ENCODE measurements at places on chromosomes 1 and 21.

DNA sequence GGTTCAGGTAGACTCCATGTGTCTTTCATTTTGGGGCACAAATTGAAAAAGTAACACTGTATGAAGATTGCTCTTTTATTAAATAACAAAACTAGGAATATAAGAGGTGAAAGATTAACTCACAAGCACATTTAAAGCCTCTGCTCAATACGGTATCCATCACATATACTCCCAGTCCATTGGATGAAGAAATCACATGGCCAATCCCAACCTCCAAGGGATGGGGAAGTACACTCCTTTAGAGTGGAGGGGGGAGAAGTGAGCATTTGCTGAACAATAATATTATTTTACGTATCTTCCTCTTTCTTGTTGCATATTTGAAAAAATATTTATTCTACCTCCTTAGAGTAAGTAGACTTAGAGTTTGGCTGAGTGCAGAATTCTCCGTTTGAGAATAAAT is 316.5 kb downstream of the LMX1A start:
- DNase-seq: no peak

- DNase-seq: peak; percentile 14
These were observed 69.4 kb upstream of the VAV3 start for GRCh38 chr1:108034396-108034795.

DNA sequence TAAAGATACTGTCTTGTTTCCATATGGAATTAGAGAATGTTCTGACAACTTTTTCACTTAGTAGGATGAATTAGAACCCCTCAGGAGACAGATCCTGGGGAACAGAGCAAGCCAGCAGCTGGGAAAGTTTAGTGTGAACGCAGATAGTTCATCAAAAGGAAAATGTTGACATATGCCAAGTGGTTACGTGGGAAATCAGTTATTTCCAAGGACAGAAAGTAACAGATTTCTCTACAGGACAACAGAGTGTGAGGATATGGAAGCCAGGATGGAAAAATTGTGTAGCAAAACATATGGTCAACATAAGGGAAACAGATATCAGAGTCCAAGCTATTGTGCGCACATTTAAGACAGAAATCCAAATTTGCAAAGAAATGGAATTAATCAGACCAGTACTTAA is 419.5 kb downstream of the LRRIQ3 start:
- no peak for DNase-seq

- no peak for DNase-seq
These were observed 25.5 kb downstream of the GPATCH2 start for GRCh38 chr1:217605390-217605789.

- peak; percentile 91 for DNase-seq
These were observed 6.3 kb upstream of the TNNT2 start for GRCh38 chr1:201383647-201384405.

GRCh38 chr1:157622471-157622870 is 24.6 kb upstream of the FCRL4 start:
- no peak for DNase-seq

- DNase-seq: peak; percentile 35
These were observed 355.0 kb upstream of the ESRRG start for GRCh38 chr1:217078078-217078690.

DNA sequence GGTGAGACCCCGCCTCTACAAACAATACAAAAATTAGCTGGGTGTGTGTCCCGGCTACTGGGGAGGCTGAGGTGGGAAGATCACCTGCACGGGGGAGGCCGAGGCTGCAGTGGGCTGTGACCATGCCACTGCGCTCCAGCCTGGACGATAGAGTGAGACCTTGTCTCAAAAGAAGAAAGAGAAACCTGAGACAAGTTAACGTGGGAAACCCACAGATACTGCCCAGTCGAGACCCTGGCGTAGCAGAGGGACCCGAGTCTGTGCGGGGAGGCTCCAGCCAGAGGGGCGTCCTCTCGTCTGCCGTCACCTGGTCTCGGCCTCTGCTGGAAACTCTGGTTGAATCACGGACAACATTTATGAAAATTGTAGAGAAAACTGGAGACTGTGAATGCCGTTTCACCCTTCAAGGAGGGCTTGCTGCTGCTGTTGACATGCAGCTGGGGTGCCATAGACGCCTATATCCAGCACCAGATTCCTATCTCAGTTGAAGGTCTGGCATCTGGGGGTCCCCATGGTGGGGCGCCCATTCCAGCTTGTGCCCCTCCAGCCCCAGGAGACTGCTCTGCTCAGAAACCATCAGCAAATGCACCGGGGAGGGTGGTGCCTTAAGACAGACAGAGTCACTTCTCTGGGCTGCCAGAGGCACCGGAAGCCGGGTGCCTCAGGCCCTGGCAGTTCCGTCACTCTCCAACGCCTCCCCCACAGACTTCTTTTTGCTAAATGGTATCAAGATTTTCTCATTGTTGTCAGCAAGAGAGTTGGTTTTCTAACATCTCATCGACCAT is 13.6 kb upstream of the CDK11B start:
- no peak for DNase-seq

DNA sequence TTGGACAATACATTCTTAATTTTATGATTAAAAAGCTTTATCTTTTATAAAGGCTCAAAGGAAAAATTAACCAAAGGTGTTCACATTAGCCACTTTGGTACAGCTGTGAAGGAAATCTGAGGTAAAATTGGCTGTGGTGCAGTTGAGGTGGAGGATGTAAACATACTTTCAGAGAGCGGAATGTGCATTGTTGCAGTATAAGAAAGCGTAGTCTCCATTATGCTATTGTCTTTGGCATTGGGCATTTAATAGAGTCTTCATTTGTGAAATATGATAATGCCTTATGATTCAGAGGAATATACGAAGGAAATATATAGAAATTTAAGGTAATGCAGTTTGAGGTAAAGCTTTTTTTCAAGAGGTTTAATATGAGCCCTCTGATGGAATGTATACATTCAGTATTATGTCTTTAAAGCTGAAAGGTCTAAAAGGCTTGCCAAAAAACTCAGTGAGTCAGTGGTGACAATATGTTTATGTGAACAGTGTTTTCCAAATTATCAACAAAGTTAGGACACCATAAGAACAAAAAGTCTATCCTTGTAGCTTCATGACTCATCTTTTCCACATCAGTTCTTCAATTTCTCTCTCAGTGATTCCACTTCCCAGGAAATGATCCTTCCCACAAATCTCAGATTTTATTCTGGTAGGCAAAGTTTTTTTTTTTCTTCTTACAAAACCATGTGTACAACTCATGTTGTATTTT is 26.9 kb upstream of the DDR2 start:
- DNase-seq: peak; percentile 96

DNA sequence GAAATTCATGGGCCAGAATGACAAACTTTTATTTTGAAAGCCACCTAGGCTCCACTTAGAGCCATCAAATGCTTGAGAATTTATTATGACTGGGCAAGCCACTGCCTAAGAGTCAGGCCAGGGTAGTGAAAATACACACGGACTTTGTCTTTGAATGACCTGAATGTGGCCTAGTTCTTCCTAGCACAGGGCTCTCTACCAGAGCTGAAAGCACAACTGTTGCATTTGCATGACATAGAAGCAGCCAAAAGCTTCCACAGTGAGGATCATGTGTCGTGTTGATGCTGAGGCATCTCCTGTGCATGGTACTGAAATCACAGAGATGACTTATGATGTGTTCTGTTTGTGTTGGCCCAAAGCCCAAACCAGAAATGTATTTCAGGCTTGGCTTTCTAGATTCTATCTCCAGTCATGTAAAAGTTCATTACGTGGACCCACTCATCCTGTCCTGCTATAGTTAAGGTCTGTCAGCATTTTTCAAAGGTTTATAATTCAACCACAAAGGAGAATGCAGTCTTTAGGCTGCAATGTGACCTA is 164.0 kb upstream of the UBE2U start:
- DNase-seq: peak; percentile 100

DNA sequence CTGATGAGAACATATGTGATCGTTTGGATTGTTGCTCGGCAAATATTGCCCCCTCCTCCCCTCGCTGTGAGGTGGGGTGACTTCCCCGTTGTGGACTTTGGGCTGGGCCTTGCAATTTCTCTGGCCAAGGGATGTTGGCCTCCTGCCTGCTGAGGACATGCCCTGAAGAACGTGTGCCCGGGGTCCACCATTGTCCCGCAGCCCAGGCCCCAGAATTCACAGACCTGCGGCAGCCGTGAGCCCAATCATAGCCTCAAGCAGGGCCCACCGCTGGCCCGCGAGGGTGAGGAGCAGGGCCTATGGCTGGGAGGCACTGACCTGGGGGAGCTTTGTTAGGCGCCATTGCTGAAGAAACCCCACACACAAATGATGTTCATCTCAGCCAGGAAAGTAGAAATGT is 58.3 kb upstream of the ACTRT2 start:
- no peak for DNase-seq

- peak; percentile 90 for DNase-seq
These were observed 1.1 kb downstream of the BRWD1 start for GRCh38 chr21:39312112-39313041.

DNA sequence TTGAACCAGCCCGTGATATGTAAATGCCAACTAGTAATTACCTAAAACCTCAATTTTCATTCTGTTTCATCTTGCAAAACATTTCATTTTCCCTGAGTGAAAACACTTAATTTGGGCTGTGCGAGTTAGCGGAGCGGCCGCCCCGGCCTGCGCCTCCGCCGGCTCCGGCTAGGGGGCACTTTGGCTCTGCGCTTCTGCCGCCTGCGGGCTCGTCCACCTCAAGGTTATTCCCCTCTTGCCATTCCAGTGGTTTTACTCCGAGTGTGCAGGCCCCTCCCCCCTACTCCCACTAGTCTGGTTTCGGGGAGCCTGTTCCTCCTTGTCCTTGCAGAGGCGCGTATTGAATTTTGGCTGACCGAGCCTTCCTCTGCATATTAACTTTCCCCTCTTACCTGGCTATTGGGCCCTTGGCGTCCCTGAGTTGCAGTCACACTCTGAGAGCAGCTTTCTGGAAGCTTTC is 55.6 kb downstream of the PEX14 start:
- DNase-seq: peak; percentile 73

DNA sequence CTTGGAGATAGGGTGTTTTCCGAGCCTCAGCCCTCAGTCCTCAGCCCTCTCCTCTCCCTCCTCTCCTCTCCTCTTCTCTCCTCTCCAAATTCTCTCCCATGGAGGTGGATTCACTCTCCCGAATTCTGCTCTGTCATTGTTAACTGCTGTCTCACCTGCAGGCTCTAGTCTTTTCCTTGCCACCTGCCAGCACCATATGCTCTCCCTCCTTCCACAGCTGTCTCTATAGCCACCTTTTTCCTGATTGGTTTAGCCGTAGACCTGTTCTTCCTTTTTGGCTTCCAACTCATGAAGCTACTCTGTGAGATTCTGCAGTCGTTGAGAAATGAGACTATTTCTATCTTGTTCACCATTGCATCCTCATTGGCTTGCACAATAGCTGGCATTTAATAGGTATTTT is 19.7 kb downstream of the COG2 start:
- no peak for DNase-seq

DNA sequence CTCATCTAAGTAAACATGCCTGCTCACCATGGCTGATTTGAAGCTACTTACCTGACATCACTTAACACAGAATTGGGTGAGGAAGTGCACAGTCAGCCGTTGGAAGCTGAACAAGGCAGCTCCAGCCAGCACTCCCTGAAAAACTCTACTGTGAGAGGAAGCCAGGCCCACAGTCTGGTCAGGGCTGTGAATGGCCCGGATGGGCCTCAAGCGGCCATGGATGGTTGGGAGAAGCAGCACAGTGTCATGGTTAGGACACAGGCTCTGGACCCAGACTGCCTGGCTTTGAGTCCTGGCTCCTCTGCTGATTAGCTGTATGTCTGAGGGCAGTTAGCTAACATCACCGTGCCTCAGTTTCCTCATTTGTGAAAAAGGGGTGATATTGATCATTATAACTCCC is 267.8 kb downstream of the GRIK3 start:
- no peak for DNase-seq

DNA sequence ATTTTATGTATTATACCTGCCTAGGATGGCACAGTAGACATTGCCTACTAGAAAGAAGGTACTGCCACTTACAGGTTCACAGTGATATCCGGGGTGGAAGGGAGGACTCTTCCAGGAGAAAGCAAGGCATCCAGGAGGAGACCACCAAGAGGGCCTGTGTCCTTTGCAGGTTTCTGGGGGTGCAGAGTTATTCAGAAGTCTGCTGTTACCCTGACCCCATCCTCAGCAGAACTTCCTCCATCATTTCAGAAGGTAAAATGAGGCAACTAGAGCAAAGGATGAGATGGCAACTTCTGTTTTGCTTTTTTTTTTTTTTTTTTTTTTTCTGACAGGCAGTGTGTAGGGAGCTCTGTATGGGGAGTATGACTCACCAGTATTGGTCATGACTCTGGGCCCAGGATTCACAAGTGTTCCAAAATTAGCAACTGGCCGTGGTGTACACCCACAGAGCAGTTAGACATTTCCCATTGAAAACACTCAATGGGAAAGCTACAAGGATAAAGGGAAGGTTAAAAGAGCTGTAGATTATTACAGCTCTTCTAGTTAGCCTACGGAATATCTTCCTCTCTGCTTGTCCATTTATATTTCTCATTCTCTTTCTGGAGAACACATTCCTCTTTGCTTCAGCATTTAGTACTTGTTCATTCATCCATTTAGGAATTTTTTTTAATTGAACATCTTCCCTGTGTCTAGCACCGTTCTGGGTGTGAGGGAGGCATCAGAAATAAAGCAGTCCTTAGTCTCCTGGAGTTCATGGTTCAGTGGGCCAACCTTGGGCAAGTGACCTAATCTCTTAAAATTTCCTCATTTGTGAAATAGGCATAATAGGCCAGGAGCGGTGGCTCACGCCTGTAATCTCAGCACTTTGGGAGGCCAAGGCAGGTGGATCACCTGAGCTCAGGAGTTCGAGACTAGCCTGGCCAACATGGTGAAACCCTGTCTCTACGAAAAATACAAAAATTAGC is 50.5 kb upstream of the PPP2R5A start:
- peak; percentile 97 for DNase-seq

DNA sequence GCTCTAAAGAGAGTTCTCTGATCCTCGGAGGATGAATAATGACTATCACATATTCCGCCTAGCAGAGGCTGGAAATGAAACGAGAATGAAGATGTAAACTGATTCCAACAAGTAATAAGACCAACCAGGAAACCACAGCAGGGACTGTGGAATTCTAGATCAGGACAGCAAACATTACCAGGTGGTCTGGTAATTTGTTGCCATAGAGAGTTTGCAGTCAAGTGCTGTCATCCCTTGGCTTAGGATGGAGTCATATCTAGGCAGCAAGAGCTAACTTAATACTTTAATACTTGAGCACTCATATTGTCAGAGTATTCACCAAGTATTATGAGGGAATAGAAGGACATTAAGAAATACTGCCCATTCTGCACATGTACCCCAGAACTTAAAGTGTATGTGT is 45.1 kb upstream of the MUTYH start:
- DNase-seq: no peak

GRCh38 chr1:150221552-150221951 is 14.4 kb downstream of the ANP32E start:
- peak; percentile 20 for DNase-seq

DNA sequence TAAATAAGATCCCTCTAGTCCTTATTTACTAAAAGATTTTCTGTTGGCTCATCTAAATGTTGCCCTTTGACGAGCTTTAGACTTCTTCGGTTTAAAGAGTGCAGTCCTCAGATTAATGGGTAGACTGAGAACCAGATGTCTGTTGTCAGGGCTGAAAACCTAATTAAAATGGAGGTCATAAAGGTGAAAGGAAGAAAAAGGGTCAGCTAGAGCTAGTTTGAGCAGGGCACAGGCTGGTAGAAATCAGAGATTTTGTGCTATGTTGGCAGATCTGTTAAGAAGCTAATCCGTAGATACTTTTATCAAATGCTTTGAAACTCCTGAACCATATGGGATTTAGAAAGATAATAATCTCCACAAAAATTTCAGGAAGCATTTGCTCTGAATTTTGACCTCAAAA is 959.0 kb downstream of the PLA2G4A start:
- no peak for DNase-seq

- DNase-seq: peak; percentile 55
These were observed 12.5 kb downstream of the FOXJ3 start for GRCh38 chr1:42322577-42322976.
